Putamen (tissue), 1 donor: ENCODE measurements at places on chromosomes 1 and 21.

GRCh38 chr1:91596474-91596873 lies 95.8 kb downstream of the CDC7 start:
- no peak for DNase-seq

DNA sequence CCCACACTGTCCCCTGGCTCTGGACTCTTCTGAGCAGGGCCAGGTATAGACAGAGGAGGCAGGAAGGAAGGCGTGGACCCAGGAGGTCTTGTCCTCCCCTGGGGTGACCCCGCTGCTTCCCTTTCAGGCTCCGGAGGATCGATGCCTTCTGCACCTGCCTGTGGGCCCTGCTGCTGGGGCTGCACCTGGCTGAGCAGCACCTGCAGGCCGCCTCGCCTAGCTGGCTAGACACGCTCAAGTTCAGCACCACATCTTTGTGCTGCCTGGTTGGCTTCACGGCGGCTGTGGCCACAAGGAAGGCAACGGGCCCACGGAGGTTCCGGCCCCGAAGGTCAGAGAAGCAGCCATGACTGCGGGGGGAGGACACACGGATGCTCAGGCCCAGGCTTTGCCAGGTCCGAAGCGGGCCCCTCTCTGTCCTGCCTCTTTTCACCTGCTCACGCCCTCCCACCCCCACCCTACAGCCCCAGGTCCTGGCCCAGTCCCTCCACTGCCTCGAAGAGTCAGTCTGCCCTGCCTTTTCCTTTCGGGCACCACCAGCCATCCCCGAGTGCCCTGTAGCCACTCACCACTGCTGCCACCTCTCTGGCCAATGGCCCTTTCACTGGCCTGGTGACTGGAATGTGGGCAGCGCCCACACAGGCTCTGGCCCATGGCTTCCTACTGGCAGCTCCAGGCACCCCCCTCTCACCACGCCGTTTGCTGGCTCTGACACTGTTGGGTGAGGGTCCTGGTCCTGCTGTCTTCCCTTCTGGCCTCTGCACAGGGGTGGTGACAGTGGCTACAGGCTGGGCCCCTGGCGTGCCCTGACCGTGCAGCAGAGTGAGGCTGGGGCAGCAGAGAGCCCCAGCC lies 13.5 kb downstream of the TMEM201 start:
- no peak for DNase-seq

DNA sequence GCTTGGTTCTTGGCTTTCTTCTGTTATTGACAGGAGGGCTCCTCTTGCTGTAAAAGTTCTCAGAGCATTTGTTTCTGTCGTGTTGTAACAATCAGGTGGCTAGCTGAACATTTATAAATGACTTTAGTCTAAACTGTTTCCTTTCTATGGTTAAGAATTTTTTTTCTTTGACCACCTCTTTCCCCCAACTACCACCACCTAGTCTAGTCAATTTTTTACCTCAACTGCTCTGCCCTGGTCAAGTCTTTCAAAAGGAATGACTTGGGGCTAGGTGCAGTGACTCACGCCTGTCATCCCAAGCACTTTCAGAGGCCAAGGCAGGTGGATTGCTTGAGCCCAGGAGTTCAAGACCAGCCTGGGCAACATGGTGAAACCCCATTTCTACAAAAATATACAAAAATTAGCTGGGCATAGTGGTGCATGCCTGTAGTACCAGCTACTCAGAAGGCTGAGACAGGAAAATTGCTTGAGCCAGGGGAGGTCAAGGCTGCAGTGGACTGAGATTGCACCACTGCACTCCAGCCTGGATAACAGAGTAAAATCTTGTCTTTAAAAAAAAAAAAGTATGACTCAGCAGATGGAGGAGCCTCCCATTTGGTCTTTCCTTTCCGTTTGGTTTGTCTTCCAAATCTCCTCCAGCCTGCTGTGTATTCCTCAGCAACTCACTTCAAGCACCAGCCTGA lies 40.7 kb downstream of the MAP3K21 start:
- no peak for DNase-seq

DNA sequence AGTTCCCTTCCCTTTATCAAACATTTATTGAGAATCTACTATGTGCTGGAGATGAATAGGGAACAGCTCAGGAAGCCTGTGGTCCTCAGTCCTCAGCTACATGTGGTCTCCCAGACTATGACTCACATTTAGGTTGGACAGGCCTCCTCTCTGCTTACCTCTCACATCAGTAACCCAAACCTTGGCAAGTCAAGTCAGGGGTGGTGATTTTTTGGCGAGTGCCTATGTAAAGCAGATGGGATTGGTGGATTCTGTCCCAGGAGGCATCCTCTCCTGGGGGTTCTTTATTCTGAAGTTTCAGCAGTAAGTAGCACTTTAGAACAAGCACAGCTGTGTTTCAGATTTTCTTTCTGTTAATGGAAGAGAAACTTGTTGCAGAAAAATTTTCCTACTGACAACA lies 241.3 kb downstream of the PRDM2 start:
- DNase-seq = no peak

- DNase-seq = no peak
Measured at GRCh38 chr21:45540601-45540970, 1.7 kb downstream of the SLC19A1 start.

GRCh38 chr1:86991549-86992186 lies 77.2 kb downstream of the HS2ST1 start:
- DNase-seq = no peak

DNA sequence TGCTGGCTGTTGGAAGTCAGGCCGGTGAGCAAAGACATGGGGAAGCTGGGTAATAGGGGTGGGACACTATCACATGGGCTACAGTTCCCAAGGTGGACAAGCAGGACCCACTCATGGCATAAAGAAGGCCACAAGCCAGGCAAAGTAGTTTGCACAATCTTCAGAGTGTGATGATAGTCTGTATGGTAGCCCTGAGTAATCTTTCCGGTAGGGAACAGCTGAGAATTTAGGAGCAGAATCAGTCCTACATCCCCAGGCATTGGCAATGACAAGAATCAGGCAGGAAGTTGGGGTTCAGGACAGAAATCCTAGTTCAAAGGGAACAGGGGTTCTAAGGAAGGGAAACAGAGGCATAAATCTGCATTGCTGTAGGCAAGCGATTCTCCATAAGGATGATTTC lies 23.9 kb upstream of the SPATA6 start:
- no peak for DNase-seq

- DNase-seq = no peak
Measured at GRCh38 chr1:76463849-76464248, 389.3 kb downstream of the ST6GALNAC3 start.

GRCh38 chr1:192793983-192794767 lies 14.7 kb upstream of the RGS2 start:
- no peak for DNase-seq
